Stimulated activated CD4-positive, alpha-beta T cell treated with anti-CD3 and anti-CD28 coated beads, Interleukin-1b, Interleukin-23, amount 100 ng/mL, for 1 hour (primary cell): ENCODE measurements at places on chromosomes 4 and X.

- no peak for DNase-seq
Measured at GRCh38 chrX:104391906-104392305, 137.2 kb upstream of the ESX1 start.

GRCh38 chr4:165343353-165344191 is 16.1 kb downstream of the MSMO1 start:
- DNase-seq: no peak

- DNase-seq: no peak
Measured at GRCh38 chr4:114780205-114780604, 181.6 kb downstream of the UGT8 start.

- DNase-seq: no peak
Measured at GRCh38 chr4:66840178-66840577, 705.1 kb downstream of the CENPC start.

DNA sequence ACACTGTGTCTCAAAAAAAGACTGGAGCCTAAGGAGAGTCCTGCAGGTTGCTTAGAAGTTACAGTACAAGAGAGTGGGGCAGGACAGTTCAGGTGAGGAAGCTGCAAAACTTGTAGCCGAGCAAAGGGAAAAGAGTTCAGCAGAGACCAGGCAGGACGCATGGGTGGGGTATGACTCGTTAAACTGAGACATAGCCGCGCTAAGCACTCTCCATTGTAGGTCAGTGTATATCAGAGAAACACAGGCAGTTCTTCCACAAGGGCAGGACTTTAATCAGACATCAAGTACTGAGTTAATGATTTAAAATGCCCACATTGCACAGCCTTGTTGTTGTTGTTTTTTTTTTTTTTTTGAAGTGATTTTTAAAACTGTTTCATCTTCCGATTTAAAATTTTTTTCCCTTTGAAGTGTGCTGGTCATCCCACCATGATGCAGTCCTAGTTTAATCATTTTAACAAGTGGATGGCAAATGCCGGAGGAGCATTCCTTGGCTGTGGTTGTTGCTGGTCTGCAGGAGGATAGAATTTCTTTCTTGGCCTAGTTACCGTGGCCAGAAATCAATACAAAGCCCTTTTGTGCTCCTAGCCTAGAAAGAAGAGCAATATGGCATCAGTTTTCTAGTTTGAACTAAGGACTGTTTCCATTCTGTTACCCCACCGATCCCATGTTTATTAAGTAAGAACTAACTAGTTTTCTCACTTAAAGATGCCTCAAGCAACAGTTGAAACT is 10.3 kb downstream of the LAP3 start:
- no peak for DNase-seq

DNA sequence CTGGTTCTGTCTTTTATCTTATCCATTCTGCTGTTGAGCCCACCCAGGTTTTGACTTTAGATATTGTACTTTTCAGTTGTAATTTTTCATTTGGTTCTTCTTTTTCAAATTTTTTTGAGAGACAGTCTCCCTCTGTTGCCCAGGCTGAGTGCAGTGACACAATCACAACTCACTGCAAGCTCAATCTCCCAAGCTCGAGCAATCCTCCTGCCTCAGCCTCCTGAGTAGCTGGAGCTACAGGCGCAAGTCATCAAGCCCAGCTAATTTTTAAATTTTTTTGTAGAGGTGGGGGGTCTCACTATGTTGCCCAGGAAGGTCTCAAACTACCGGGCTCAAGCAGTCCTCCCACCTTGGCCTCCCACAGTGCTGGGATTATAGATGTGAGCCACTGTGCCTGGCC is 25.7 kb downstream of the LETM1 start:
- no peak for DNase-seq

DNA sequence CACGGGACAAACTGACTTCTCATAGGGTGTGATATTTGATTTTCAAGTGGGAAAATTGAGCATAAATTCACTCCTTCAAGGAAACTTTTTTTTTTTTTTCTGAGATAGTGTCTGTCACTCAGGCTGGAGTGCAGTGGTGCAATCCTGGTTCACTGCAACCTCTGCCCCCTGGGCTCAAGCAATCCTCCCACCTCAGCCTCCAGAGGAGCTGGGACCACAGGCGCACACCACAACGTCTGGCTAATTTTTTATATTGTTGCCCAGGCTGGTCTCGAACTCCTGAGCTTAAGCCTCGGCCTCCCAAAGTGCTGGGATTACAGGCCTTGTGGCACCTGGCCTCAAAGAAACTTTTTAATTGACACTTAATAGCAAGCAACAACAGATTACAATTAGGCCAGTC is 13.8 kb downstream of the CLDN34 start:
- DNase-seq: no peak

GRCh38 chrX:108772549-108772948 is 36.2 kb upstream of the IRS4 start:
- DNase-seq: no peak

DNA sequence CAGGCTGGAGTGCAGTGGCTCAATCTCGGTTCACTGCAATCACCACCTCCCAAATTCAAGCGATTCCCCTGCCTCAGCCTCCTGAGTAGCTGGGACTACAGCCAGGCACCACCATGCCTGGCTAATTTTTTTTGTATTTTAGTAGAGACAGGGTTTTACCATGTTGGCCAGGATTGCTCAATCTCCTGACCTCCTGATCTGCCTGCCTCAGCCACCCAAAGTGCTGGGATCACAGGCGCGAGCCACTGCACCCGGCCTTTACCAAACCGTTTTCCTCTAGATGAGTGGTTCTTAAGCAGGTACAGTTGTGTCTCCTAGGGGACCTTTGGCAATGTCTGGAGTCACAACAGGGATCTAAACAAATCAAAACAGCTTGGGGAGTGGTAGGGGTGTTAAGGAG is 11.6 kb downstream of the AMELX start:
- DNase-seq: no peak

- no peak for DNase-seq
Measured at GRCh38 chrX:129678614-129679195, 23.9 kb upstream of the APLN start.

DNA sequence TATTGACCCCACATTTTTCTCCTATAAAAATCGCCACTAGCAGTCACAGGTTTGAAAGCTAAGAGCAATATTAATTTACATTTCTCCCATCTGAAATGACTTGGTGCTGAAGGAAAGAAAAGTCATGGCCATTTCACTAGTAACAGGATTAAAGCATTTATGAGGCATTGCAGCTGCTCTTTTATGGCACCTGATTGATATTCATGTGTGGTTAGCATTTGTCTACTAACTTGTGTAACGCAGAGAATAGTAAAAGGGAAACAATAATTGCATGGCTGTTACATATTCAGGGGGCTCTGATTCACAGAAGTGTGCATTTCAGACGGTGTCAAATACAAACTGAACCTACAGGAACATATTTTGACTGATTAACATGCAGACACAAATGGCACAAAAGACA is 5.2 kb downstream of the PCDH19 start:
- DNase-seq: no peak

DNA sequence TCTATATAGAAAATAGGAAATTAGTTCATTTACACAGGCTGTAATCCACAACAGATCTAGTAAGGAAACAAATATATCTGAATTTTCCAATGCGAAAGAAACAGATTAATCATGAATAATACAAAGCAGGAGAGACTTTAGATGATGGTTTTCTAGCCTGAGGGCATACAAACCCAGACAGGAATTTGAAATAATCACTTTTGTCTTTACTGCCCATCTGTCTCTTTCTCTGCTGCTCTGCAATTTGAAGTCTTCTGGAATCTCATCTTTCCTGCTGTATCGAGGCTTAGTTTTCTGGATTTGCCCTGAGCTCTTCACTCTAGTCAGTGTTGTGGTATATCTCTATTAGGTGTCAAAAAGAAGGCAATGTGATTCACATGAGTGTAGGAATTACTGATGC is 711.8 kb upstream of the FAM241A start:
- DNase-seq: no peak

DNA sequence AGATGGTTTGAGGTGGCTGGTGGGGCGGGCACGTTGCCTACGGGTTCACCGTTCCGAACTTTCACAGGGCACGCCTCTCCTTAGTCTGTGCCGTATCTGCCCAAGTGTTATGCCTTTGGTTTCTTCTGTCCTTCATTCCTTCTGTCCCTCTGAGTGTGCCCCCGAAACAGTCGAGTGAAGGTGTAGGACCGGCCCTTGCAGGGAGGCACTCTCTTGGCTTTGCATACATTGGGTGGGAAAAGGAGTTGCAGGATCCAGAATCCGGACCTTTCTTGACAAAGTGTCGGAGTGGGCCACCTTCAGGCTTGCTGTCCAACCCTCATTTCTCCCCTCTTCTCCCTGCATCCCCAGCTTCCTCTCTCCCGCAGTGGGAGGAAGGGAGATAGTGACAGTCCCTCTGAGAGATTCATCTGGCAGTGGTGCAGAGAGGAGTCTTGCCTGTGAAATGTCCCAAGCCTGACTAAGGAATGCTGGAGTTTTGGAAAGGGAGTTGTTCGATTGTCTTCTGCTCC is 569 bp downstream of the ARFIP1 start:
- DNase-seq: no peak

GRCh38 chr4:155444721-155445120 is 68.0 kb upstream of the MAP9 start:
- no peak for DNase-seq

DNA sequence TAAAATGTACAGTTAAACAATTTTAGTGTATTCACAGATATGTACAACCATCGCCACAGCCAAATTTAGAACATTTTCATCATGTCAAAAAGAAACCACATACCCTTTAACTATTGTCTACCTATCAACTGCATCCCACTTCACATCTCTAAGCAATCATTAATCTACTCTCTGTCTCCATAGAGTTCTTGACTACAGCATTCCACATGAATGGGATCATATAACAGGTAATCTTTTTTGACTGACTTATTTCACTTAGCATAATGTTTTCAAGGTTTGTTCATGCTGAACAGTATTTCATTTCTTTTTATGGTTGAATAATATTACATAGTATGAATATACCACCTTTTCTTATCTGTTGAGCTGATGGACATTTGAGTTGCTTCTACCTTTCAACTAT is 281.4 kb upstream of the EDA2R start:
- no peak for DNase-seq

- no peak for DNase-seq
Measured at GRCh38 chr4:126404549-126404948, 1089.8 kb downstream of the FAT4 start.

DNA sequence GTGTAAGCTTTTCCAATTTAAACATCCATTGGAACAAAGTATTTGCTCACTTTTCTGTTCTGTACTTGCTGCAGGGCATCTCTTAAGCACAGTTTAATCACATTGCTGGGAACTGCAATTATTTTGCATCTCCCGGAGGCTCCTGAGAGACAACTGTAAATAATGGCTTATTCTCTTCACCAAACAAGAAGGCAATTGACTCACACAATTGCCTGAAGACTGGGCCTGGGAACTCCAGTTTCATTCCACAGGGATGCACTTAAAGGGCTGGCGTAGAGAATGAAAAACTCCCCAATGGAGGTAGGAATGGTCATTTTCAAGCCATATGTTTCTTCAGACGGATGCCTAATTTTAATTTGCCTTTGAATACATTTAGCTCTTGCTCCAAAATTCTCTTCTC is 29.5 kb downstream of the TFDP3 start:
- no peak for DNase-seq

DNA sequence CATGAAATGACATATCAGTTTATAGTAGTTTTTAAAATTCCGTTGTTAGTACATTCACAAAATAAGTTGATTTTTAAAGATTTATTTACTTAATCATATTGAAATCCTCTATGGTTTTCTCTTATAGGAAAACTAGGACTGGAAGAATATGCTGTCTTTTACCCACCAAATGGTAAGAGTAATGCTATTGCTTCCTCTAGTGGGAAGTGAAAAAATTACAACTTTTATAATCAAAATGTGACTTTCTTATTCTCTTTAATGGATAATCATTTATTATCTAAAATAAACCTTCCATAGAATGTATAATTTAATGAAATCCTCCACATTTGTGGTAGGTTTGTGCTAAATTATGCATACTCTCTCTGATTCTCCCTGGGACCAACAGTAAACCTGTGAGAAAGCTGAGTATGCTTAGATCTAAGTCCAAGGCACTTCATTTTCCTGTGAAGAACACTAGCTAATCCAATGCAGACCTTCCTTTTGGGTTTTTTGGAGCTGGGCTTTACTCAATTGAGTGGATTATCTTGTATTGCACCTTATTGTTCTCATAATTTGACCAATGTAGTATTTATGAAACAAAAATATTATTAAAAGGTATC is 136.2 kb downstream of the TBC1D19 start:
- no peak for DNase-seq

- DNase-seq: no peak
Measured at GRCh38 chr4:174583056-174583455, 60.8 kb upstream of the HPGD start.

GRCh38 chr4:48518143-48518542 is 28.1 kb downstream of the ZAR1 start:
- no peak for DNase-seq

DNA sequence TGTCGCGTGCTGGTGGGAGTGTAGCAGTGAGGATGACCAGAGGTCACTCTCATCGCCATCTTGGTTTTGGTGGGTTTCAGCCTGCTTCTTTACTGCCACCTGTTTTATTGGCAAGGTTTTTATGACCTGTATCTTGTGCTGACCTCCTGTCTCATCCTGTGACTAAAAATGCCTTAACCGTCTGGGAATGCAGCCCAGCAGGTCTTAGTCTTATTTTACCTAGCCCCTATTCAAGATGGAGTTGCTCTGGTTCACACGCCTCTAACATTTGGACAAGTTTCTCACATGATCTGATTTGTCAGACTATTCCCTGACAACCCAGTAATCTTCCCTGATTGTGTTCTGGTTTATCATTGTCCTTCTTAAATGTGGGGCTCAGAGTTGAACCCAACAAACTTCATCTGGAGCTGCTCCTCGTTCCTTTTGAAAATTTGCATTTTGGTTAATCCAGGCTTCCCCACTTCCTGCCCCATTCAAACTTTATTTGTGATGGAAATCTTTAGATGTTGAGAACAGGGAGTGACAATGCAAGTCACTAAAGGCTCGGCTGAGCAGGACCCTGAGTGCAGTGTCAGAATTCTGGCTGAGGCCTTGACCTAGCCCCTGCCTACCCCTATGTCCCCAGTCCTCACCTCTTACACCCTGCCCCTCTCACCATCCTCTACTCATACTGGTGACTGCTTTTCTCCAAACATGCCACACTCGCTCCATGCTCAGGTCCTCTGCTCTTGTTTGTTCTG is 226.8 kb downstream of the STIM2 start:
- no peak for DNase-seq

DNA sequence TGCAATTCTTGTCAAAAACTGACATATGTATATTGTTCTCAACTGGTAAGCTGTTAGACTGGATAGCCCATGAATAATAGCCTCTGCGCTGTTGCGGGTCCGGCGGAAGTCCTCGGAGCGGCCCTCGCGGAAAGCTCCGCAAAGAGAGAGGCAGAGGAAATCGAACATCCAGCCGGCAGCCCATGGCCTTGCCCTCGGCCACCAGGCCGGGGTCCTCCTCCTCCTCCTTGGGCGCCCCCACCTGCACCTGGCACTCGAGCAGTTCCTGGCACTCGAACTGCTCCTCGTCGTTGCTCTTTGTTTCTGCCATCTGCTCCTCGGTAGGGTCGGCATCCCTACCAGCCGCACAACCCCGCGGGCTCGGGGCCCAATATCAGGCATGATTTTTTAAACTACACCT is 1176.3 kb downstream of the PCDH18 start:
- no peak for DNase-seq
